ENCODE measurements at places on chromosomes 1 and 21.

GRCh38 chr1:7388488-7389185 is 382.5 kb upstream of the VAMP3 start:
- DNase-seq: no peak

GRCh38 chr1:204592246-204592948 is 76.2 kb downstream of the MDM4 start:
- DNase-seq: no peak

DNA sequence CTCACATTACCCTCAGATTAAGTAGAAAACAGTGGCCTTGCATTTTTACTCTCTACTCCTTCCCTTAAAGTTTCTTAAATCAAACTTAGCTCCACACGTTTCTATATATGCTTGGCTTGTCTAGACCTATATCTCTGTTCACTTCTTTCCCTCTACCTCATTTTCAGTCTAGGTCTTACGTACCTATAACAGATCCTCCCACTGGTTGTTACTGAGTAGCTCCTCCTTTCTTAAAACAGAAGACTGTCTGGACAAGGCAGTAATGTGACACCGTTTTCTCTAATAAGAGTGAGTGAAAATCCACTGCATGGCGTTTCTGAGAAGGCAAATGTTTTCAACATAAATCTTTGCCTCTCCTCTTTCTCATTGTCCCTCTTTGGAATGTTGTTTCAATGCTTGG is 211.7 kb upstream of the POGK start:
- no peak for DNase-seq

DNA sequence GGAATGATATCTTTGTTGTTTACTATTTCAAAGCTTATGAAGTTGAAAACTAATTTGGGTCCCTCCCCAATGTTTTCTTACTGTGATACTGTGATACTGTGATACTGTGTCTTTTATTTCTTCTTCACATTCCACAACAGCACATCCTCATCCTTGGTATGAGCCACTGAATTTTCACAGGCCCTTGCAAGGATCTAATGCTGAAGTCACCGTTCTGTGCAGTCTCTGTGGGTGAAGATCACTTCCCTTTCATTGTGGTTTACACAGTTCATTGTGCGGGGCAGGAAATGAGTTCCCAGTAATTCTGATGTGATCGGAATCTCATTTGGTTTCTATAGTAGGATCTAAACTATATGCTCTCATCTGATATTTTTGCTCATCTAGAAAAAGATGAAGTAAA is 32.1 kb upstream of the PAXBP1 start:
- no peak for DNase-seq

Data from stimulated activated CD4-positive, alpha-beta T cell treated with anti-CD3 and anti-CD28 coated beads, Interleukin-4, amount 100 ng/mL, for 4 hours (primary cell).